Caudate nucleus (tissue), 63 donors: ENCODE measurements at places on chromosomes 1 and 21.

DNA sequence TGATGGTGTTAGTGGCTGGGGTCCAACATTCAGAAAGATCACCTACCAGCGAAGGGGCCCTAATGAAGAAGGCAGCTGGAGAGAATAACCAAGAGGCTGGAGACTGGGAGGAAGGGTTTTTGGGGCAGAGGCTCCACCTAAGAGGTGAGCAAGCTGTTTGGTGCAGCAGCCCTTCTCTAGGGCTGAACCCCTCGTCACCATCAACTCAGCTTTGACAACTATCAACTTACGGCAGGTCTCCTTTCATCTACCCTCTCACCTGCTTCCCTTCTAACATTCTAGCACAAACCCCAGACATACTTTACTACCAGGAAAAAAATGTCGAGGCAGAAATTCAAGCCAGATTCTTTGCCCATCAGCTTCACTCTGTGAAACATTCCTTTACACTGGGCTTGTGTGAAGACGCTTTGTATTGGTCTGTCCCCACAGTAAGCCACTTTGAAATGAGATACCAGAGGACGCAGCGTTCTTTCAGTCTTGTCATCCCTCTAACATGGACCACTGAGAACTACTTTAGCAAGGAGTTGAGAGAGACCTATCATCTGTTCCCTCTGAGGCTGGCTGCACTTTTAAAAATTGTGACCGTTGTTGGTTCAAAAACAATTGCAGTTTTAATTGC is 84.6 kb downstream of the RAVER2 start:
- no peak for DNase-seq

DNA sequence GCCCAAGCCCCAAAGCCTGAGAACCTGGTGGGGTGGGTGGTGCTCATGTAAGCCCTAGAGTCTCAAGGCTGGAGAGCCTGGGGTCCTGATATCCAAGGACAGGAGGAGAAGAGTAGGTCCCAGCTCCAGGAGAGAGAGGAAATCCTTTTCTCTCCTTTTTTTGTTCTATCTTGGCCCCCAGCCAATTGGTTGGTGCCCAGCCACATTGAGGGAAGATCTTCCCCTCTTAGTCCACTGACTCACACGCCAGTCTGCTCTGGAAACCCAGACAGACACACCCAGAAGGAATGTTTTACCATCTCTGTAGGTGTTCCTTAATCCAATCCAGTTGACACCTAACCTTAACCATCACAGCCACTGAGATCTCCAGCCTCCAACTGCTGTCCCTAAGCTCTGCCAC is 16.2 kb upstream of the LIN9 start:
- no peak for DNase-seq

DNA sequence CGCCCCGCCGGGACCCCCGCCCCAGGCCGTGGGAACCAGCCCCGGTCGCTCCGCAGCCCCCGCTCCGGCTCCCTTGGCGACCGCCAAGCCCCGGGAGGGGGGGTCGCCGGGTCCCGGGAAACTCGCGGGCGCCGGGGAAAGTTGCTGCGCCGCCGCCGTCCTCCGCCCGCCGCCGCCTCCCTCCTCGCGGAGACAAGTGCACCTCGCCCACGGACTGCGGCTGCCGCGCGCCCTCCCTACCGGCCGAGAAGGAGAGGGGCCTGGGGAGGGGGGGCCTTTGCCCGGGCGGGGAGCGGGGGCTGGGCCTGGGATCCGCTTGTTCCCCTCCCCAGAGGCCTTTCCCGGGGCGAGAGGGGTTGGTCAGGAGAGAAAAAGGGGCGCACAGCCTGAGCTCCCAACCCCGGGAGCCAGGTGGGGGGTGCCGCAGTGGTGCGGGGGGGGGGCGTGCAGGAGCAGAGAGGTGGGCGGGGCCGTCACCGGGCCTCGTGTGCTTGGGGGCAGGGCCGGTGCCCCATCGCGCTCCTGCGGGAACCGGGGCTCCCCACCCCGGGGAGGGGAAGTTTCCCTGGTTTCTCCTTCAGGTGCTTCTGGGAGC is 592 bp downstream of the AGRN start:
- DNase-seq, result no peak

DNA sequence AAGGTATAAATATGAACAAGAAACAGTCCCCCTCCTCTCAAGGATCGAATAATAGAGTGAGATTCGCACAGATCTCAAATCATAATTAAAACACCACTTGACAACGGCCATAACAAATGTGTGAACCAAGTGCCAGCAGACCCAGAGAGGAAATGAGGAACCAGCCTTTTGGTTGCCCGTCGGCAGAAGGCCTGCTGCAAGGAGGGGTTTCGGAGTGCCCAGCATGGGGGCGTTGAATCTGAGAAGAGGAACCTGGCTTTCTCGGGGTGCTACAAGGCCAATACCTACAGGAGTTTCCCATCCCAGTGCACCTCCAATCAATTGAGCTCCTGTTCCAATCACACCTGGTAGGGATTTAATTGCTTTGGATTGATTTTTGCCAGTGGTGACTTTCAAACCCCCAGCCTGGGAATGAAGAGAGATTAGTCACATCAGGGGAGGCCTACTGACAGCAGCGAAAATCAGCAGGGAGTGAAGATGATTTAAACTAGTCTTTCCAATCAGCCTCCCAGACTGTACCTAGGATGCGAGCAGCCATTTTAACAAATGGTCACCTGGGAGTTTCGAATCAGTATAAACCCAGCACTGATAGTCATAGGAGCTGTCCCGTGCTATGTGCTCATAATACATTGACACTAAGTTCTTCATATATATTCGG is 263.8 kb downstream of the KAZN start:
- no peak for DNase-seq

DNA sequence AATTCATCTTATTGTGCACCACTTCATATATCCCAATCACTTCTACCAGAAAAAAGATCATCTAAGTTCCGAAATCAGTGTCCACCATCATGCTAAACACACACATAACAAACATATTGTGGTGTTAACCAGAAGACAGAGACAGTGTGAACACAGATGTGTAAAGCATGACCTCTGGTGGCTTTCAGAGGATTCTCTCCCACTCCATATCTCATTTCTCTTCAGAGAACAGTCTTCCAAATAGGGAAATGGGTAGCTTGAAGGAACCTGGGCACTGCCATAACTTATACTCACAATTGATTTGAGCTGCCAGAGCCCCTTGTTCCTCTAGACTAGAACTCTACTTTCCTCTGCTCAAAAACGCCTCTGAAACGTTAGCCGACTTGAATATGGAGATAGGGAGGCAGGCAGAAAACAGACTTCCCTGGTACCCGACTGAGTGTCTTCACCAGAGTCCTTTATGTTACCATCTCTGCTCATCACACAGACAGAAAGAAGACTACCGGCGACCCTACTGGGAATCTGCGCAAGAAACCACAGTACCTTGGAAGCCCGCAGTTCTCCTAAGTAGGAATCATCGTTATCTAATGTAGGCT is 1.8 kb upstream of the ELAPOR1 start:
- no peak for DNase-seq

DNA sequence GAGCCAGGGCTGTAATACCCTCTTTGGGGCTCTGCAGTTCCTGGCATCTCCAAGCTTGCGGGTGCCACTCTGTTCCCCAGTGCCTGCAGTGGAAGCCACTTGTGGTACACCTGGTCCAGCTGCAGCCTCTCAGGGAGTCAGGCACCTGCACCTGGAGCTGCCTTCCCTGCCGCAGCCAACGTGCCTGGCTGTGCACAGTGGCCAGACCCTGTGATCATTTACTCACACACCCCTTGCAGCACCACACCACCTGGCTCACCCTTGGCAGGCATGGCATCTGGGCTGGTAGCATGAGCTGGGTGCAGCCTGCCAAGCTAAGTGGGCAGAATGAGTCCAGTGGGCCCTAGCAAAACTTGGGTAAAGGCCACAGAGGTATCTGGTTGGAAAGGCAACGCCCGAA is 51.1 kb upstream of the NTPCR start:
- DNase-seq, result no peak
